ENCODE measurements at places on chromosomes 5 and 9. TPM values are rescaled to one million over a fixed set of nuclear protein-coding genes. Genes with fewer than 3 reads are reported as not detected.

DNA sequence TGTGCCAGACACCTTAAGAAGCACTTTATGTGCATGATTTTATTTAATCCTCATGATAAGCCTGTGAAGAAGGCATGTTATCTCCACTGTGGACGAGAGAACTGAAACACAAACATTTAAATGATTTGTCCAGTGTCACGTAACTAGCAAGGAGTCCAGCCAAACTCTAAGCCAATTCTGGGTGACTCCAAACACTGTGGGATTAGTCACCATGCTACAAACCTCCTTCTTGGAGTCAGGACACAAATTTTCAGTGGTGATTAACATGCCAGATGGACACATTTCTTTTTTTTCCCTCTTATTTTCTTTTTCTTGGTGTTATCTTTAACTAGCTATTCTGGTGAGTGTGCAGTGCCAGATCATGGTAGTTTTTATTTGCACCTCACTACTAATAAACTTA, 316.8 kb downstream of the NDUFS4 start:
- no peak for DNase-seq

- DNase-seq, result no peak
Measured at GRCh38 chr5:67106626-67107342, 89.8 kb downstream of the CD180 start.

GRCh38 chr5:117299936-117300328, 725.3 kb upstream of the SEMA6A start:
- no peak for DNase-seq

DNA sequence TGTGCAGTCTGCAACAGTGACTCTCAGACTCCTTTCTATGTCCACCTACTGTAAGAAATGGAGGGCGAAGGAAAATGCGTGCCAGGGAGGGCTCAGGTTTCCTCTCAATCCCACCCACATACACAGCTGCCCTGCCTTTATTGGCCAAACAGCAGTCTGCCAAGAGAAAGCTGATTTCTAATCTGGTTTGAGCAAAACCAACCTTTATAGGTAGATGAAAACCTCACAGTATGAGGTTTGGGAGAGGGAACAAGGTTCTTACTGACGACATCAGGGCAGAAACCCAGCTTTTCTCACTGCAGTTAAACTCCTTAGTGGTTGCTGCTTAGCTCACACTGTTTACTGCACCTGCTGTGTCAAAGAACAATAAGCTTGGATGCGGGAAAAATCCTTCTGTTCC, 152.3 kb upstream of the KLF9 start:
- DNase-seq, result no peak

- no peak for DNase-seq
Measured at GRCh38 chr9:120733190-120733589, 18.9 kb upstream of the MEGF9 start.

GRCh38 chr5:154249826-154250225, 59.3 kb downstream of the GALNT10 start:
- no peak for DNase-seq

GRCh38 chr5:142204219-142204618, 95.6 kb downstream of the NDFIP1 start:
- no peak for DNase-seq

- peak; percentile 99 for DNase-seq
Measured at GRCh38 chr9:121529237-121529987, 29.8 kb upstream of the GGTA1 start.

ABCA2 gene
- total RNA-seq, result 26.7 TPM

AIF1L gene
- 22.8 TPM for total RNA-seq

CD274 gene
- 9.0 TPM for total RNA-seq

Measured in Right ventricle myocardium superior (tissue), 1 donor.